Neural crest cell (in vitro differentiated cells): ENCODE measurements at places on chromosomes 6 and 20.

DNA sequence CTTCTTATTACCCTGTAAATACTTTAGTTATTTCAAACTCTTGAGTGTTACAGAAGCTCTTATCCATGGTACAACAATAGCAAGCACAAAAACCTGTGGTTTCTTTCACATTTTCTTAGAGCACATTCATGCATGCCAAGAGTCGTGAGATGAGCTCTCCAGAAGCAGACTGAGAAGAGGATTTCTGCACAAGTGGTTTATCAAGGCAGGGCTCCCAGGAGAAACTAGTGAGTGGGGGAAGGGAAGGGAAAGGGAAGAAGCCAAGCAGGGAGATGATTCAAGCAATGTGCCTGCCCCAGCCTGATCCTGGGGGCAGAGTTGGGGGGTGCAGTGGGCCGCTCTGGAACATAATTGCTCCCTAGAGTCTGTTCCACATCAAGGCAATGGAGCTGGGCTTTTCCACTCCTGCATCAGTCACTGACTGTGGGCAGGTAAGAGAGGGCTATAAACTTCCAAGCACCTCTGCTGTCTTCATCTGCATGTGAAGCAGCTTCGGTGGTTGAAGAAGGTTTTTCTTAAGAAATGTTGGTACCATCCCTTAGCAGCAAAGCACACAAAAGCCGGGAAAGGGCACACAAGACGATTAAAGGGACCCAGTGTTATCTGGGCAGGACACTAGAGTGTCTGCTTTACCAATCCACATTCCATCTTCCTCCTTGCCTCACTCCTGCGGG, 152.1 kb downstream of the PLCB4 start:
- DNase-seq: no peak
- H3K27ac ChIP-seq: no peak overlapping the region

DNA sequence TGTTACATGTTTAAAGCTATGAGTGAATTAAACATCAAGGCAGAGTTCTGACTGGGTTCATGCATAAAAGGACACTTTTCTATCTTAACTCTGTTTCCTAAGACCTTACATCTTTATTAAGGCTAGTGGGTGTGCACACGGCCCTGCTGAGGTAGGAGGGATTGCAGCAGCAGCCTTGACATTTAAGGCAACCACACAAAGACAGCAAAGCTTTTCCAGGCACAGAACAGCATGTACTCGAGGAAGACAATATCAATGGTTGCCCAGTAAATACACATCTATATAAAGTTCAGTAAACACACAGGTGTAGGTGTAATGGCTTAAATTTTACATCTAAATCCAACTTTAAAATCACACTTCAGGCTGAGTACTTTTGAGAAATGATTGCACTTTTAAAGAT, 79.8 kb upstream of the LOC128125822 start:
- no peak for DNase-seq
- H3K4me1 ChIP-seq: no peaks in the 10 kb centered on the region
- H3K27ac ChIP-seq: no peak overlapping the region
- no peak overlapping the region for H3K4me3 ChIP-seq
- H3K27me3 ChIP-seq: no peaks in the 10 kb centered on the region

DNA sequence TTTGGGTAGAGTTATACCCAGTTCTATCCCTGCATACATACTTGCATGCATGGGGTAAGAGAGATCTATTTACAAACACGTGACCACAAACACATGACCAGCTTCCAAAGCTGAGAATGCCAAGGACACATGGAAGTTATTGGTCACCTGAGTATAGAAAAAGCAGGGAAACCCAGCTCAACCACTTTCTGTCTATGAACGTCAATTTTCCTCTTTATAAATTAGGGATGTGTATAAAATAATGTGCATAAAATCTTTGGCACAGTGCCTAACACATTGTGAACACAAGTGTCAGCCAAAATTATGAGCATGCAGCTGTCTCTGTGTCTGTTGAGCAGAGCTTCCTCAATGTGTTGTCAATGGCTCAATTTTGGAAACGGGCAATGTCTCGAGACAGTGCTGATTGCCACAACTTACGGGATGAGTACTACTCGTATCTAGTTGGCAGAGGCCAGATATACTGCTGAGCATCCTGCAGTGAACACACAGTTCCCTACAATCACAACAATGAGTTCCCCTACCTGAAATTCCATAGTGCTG, 44.9 kb downstream of the TPD52L1 start:
- no peak overlapping the region for H3K4me3 ChIP-seq
- no peak overlapping the region for H3K27ac ChIP-seq
- DNase-seq: no peak
- H3K27me3 ChIP-seq: no peaks in the 10 kb centered on the region
- H3K4me1 ChIP-seq: peaks cover 16% of the 10 kb centered on the region
- no peaks in the 10 kb centered on the region for H3K36me3 ChIP-seq

GRCh38 chr6:163507965-163508364, 93.4 kb downstream of the QKI start:
- no peak overlapping the region for H3K27ac ChIP-seq
- no peak for DNase-seq
- peaks cover 2% of the 10 kb centered on the region for H3K27me3 ChIP-seq
- H3K4me1 ChIP-seq: no peaks in the 10 kb centered on the region
